Testis (tissue), 5 donors: ENCODE measurements at places on chromosomes 1 and 21. TPM values are rescaled to one million over a fixed set of nuclear protein-coding genes. Genes with fewer than 3 reads are reported as not detected.

The C1orf74 gene
- 5.2 TPM for total RNA-seq

The IL19 gene
- not detected for total RNA-seq

The SH2D2A gene
- total RNA-seq: not detected

DNA sequence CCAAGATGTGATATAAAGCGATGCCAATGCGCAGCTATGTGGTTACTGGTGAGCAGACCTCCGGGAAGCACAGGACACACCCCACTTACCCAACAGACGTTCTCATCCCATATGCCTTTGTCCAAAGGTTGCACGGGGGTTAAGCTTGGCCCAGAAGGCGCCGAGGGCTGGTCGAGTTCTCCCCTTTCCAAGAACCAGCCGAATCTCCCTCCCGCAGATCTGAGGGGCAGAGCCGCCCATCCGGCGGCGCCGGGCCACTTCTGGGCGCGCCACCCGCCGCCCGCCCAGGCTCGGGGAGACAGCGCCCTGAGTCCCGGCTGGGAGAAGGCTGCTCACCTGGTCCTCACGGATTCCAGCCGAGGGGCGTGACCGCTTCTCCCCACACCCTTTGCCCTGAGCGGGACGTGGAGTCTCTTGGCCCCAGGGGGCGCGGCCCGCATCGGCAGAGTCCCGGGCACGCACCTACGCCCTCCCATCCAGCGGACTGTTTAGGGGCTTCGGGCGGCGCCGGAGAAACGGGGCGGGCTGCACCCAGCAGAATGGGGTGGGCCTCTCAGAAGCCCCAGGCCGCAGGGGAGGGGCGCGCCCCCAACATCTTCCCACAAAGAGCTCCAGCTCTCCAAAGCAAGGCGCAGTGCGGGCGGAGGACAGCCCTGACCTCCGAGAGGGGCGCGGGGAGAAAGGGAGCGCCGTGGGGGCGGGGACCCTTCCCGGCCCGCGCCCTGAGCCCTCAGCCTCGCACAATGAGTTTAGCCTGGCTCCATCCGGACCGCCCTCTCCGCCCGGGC is 615 bp downstream of the GPR161 start:
- DNase-seq: peak; percentile 21

- no peak for DNase-seq
Observed at GRCh38 chr1:188466539-188466938, 1637.8 kb downstream of the PLA2G4A start.

DNA sequence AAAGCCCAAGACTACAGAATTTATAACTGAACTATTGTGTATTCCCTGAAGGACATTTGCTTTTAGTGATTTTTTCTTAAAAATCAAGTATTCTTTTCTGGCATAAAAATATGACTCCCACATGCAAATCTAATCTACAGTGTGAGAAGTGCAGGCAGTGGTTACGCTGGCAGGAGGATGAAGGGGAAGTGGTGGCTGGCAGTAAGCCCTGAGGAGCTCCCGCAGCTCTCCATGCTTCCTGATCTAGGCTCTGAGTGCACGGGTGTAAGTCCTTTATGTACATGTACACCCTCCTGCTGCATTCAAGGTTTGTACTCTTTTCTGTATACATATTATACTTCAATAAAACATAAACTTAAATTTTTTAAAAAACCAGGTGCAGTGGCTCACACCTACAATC is 67.5 kb upstream of the PRDX6 start:
- peak; percentile 80 for DNase-seq
